Astrocyte of the cerebellum (primary cell): ENCODE measurements at places on chromosomes 1 and 21.

DNA sequence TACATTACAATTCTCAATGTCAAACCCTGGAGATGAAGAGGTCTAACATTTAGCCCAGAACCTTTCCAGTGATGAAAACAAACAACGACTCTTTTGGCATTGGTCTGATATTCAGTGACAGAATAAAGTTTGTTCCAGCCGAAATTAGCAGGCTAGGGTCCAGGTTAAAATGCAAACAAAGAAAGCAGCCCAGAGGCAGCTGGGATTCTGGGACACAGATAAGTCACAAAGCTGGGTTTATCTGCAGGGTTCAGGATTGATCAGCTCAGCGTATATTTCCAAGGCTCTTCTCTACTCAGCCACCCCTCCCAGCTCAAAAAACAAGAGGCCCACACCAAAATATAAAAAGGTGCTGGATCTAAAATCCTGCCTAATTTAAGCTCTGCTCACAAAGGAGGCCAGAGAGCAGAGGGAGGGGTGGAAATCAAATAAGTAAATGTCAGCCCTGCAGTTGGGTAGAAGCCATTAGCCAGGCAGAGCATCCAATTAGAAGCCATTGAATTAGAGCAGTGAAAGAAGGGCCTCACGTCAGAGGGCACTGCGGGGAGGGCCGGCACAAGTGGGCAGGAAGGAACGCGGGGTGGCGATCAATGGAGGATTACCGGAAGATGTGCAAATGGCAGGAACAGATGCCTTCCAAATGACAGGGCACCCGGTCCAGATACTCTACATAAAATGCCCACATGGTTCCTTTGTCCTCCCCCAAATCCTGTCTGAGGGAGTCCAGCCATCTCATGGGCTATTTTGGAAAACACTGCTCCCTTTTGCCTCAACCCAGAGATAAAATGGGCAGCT lies 3.2 kb upstream of the KLHDC8A start:
- DNase-seq: no peak

- DNase-seq: no peak
Measured at GRCh38 chr1:233828480-233828879, 76.0 kb upstream of the SLC35F3 start.

- DNase-seq: no peak
Measured at GRCh38 chr1:89547563-89548116, 23.0 kb downstream of the LRRC8B start.

DNA sequence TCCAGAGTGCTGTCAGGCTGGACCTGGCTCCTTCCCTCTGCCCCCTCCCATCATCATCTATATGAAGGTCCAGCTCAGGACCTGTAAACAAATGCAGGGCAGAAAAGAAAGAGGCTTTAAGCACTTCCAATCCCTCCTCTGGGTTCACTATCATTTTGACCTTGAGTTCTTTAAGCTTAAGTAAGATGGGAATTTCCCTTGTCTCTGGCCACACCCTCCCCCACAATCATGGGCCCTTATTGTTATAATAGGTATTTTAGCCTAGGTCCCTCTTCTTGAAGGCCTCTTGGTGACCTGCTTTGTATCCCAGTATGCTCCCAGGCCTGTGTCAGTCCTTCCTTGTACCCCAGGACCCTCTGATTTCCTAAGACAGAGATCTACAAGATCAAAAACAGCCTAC lies 45.1 kb upstream of the EPS15 start:
- DNase-seq: no peak
